ENCODE measurements at places on chromosomes 1 and 21. TPM values are rescaled to one million over a fixed set of nuclear protein-coding genes. Genes with fewer than 3 reads are reported as not detected.

DNA sequence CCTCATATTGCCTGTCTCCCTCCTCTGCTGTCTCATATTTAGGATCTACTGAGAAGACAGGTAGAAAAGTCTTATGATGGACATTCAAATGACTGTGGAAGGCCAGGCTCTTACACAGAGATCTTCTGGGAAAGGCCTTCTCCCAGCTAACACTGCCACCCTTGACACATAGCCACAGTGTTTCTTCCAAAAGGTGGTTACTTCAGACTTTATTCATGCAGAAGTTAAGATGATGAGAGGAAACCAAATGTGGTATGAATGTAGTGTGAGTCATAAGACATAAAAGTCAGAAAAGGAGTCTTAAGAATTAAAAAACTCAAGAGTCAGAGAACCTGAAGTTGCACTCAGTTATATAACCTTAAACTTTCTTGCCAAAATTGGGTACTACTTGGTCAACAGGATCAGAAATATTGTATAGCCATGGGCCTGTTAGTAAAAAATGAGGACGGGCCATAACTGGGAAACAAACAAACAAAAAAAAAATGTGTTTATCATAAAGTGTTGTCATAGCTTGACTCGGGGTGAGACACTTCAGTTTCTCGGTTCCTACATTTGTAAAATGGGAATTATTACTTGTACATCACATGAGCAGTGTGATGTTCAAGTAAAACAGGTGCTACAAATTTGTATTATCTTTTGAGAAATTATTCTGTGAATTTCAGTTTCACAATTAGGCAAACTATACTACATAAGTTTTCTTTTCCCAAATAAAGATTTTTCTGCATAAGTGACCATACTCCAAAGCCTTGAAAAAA, 1.2 kb upstream of the DENND1B start:
- no peak for DNase-seq

Gene SPRR2E
- not detected for total RNA-seq

DNA sequence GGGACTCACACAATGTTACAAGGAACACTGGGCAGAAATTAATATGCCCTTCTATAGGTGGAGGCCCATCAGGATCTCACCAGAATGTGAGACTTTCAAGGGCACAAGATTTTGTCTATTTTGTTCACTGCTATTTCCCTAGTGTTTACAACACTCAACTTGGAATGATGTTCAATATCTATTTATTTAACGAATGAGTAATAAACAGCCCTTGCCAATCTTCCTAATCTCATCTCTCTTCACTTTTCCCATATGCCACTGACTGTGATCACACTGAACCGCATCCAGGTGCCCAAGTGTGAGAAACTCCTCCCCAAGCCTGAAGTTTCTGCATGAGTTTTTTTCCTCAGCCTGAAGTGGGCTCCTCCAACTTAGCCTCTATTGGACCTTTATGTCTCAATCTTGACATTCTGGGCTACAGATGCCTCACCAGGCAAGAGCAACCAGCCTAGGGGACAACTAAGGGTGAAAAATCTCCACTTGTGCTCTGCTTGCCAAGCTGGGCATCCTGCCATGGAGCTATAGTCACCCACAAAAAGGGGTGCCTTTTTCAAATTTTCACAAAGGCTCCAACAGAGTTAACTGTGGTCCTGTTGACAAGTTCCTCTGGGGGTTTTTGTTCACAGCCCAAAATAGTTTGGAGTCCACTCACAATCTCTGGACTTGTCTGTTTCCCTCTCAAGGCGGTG, 105.6 kb downstream of the PLPP3 start:
- DNase-seq, result no peak

- no peak for DNase-seq
Measured at GRCh38 chr1:66335859-66336640, 197.9 kb upstream of the SGIP1 start.

GRCh38 chr21:45796003-45796402, 152.5 kb downstream of the PCBP3 start:
- DNase-seq, result no peak

- DNase-seq, result no peak
Measured at GRCh38 chr1:41493117-41493536, 8.6 kb upstream of the EDN2 start.

GRCh38 chr1:24391882-24392603, 21.5 kb downstream of the STPG1 start:
- DNase-seq, result peak; percentile 70

- DNase-seq, result no peak
Measured at GRCh38 chr1:193070386-193070753, 11.0 kb downstream of the RO60 start.

- DNase-seq, result no peak
Measured at GRCh38 chr1:159282118-159282517, 20.0 kb upstream of the FCER1A start.

- DNase-seq, result no peak
Measured at GRCh38 chr21:15421947-15422346, 307.8 kb upstream of the USP25 start.

- no peak for DNase-seq
Measured at GRCh38 chr1:113320972-113321680, 69.2 kb upstream of the MAGI3 start.

- no peak for DNase-seq
Measured at GRCh38 chr21:26491663-26492062, 81.4 kb downstream of the CYYR1 start.

- DNase-seq, result no peak
Measured at GRCh38 chr1:80214888-80215540, 1208.5 kb upstream of the ADGRL4 start.

Gene TAF1A
- total RNA-seq, result 15.9 TPM

DNA sequence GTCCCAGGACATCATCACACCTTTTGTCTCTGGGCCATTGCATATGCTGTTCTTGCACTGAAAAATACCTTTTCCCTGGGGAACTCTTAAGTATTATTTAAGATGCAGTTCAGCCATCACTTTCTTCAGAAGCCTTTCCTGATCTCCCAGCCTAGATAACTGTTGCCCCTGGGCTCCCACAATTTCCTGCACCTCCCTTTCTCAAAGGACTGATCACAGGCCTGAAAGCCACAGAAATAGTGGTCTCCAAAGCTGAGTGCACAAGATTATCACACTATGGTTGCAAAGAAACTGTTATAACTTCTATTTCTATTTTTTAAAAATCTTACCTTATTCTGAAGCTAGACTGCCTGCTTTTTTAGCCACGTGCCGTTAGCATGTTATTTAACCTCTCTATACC, 2.8 kb upstream of the ZSCAN20 start:
- DNase-seq, result no peak

Gene KAZN
- total RNA-seq, result 11.8 TPM

DNA sequence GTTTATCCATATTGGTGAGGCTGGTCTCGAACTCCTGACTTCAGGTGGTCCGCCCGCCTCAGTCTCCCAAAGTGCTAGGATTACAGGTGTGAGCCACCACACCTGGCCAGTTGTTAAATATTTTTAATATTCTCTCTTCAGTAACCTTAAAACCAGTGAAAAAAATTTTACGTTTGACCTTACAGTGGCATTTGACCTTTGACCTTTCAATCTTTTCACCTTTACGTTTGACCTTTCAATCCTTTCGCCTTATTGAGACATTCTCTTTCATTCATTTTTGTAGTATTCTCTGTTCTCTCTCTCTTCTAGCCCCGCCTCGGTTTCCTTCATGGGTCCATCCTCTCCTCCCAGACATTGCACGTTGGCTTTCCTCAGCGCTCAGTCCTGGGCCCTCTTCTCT, 277.9 kb downstream of the DNM3 start:
- no peak for DNase-seq

DNA sequence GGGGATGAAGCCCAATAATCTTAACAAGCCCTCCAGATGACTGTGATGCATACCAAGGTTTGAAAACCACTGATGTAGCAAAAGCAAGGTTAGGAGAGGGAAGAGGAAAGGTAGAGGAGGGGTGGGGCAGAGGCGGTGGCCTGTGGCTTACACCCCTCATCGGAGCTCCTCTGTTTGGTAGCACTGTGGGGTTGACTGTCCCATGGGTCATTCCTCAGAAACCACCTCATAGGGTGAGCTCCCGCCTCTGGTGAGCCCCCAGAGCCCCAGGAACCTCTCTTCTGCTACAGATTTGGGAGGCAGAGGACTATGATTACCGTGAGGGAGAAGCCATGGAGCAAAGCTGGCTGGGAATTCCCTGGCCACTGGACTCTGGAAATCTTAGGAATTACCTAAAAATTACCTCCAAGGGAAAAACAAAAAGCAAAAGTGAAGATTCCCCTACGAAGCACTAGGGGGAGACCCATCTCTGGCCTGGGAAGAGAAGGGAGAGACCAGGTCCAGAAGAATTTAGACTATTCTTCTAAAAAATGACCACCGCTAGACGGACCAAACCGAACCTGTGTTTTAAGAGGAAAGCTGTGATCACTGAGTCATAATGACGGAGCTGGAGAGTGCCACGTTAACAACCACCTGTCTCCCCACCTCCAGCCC, 1.5 kb upstream of the RASSF5 start:
- no peak for DNase-seq

DNA sequence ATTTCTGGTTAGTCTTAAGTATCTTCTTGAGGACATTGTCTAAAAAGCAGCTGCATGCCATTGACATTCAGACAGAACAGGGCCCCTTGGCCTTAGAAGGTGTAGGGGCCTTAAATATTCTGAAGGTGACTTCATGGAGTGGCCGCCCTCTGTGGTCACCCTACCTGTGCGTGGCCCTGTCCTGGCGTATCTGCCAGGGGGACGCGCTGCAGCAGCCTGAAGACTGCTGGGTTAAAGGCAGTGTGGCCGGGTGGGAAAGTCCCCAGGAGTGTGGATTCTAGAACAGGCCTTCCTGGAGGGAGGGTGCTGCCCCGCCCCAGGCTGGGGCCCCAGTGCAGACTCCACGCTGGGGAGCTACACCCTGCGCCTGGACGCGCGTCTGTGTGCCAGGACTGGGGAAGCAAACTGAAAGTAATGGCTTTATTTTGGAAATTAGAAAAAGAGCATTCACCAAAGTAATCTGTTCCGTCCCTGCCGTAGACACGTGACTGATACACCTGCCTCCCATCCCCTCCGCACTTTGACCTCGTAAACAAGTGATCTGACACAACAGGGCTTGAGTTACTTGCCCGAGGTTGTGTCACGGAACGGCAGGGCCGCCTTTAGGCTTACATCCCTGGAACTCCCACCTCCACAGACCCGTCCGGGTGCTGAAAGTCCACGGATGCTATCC, 1.8 kb downstream of the AGPAT3 start:
- DNase-seq, result no peak

- no peak for DNase-seq
Measured at GRCh38 chr1:41758500-41758899, 160.2 kb downstream of the HIVEP3 start.

DNA sequence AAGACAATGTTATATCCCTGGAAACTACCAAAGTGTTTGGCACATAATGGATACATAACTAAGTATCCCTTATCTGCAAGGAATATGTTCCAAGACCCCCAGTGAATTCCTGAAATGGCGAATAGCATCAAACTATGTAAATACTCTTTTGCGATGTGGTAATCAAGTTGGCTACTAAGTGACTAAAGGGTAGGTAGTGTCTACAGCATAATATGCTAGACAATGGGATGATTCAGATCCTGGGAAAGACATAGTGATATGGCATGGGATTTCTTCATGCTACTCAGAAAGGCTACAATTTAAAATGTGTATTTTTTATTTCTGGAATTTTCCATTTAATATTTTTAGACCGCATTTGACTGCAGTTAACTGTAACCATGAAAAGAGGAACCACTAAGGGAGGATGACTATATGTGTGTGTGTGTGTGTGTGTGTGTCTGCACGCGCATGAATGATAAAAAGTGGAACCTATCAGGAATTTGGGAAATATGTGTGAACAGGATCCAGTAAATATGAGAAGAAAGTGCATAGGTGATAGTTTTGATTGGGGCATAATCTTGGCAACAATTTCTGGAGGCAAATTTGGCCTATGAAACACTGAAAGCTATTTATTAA, 1899.9 kb downstream of the NCAM2 start:
- no peak for DNase-seq

Gene FMOD
- 0.32 TPM for total RNA-seq

GRCh38 chr1:40532844-40533424, 1.5 kb downstream of the ZNF684 start:
- DNase-seq, result no peak

Gene TNN
- total RNA-seq, result 0.31 TPM

Gene GOLT1A
- total RNA-seq, result 7.5 TPM

DNA sequence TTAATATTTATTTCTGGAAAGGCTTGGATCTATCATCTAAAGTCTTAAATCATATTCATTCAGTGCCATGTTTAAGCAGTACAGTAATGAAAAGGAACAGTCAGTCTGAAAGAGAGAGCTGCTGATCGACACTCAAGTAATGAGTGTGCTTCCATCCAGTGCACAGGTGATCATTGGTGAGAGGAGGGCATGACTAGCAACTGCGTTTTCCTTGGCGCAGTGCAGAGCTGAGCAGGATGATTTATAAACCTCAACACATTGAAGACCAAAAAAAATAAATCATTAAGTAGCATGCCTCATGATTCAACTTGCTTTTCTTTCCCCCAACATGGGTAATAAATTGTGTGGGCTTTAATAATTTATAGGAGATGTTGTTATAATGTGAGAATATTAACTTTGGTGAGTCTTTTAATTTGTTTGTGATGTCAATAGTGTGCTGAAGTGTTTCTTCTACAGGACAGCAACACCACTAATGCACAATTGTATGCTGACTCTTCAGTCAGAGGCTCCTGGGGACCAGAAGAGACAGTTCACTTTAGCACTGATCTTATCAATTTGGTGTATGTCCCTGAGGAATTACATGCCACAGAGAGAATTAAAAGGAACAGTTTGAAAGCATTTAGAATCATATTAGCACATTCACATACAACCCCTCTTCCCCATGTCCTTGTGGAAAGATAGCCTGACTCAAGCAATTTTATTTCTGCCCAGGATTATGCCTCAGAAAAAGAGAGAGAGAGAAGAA, 199.7 kb upstream of the ADGRL2 start:
- no peak for DNase-seq

Gene C1orf94
- 5.8 TPM for total RNA-seq

GRCh38 chr21:44255511-44255981, 6.2 kb downstream of the DNMT3L start:
- DNase-seq, result no peak

DNA sequence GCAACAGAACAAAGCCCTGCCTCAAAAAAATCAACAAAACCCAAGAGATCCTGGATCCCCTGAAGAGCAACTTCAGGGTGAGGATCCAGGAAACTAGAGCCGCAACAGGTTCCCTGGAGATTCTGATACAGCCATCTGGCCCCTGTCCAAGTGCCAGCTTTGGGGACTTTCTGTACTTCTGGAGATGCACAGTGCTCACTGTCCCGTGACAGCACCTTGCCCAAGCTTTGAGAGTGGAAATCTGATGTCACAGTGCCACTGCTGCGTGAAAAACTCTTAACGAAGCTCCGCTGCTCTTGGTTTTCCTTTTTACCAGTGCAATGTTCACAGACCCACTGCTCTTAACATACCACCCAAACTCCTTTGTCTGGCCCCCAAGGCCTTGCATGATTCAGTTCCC, 26.3 kb downstream of the STK40 start:
- no peak for DNase-seq

GRCh38 chr21:42141643-42142042, 70.5 kb downstream of the UMODL1 start:
- no peak for DNase-seq

Gene CFAP410
- total RNA-seq, result 10.6 TPM

DNA sequence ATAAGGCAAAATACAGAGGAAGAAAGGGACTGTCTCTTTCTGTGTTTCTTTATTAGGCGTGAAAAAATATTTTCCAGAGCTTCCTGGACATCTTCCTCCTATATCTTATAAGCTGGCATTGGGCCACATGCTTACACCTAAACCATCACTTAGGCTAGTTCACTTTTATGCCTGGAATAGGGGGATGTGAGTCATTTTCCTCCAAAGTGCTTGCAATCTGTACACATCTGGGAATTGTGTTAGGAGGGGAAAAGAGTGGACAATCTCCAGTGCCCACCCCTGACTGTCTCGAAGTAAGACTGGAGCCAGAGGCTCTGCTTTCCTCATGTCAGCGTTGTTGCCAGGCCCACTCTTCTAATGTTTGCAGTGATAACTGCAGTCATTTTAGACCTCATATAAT, 29.9 kb downstream of the GIPC2 start:
- DNase-seq, result no peak
